HCT116 (cell line): ENCODE measurements at places on chromosomes 3 and 15. TPM values are rescaled to one million over a fixed set of nuclear protein-coding genes. Genes with fewer than 3 reads are reported as not detected.

DNA sequence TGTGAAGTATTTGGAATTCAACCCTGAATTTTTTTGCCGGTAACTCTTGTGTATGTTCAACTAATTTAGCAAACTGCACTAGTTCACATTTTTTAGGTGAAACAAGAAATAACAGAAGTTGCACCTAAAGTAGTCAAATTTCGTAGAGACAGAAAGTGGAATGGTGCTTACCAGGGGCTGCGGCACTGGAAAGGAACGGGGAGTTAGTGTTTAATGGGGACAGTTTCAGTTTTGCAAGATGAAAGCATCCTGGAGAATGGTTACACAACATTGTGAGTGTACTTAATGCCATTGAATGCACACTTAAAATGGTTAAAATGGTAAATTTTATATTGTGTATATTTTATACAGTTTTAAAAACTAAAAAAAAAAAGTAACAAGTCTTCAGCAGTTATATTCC, 27.4 kb downstream of the PPARG start:
- no peaks in the 10 kb centered on the region for H3K36me3 ChIP-seq
- H3K4me3 ChIP-seq: no peak overlapping the region

GRCh38 chr15:93974804-93975481, 256.4 kb upstream of the MCTP2 start:
- no peaks in the 10 kb centered on the region for H3K36me3 ChIP-seq
- peak; percentile 2 for DNase-seq

CD200 gene
- total RNA-seq: not detected

COPG1 gene
- total RNA-seq: 182 TPM

DNA sequence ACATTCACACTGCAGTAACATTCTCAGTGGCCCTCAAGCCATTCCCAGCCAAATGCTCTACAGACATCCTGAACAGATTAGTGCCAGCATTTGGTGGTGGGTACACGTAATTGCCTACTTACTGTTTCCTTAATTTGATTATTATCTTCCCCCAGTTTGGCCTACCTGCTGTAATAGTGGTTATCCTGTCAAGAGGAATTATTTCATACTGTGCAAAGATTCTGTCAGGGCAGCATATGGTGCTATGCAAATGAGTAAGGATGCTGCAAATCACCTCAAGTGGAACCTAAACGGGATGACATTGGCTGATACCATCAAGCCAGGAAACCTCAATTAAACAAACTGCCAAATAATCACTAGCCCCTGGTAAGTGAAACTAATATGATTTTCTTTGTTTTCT, 88.7 kb downstream of the SEMA6D start:
- DNase-seq: no peak
- no peaks in the 10 kb centered on the region for H3K4me1 ChIP-seq
- no peak overlapping the region for H3K4me3 ChIP-seq
- H3K36me3 ChIP-seq: no peaks in the 10 kb centered on the region
- no peaks in the 10 kb centered on the region for H3K27me3 ChIP-seq

GJD2 gene
- total RNA-seq: not detected

FOXB1 gene
- total RNA-seq: not detected

DNA sequence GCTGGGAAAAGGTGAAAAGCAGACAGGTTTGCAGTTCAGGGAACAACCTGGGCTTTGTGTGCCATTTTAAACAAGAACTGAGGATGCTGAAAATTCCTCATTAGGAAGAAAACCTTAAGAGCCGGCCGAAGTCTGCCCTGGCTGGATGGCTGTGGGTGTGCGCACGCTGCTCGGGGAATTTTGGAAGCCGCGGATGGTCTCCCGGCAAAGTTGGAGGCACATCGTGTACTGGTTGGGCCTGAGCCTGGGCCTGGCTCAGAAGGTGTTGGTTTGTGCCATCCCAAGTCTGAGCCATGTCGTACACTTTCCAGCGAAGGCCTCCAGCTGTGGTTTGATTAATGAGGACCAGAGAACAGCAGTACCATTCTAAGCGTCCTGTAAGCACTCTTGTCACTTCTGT, 188.2 kb downstream of the ATP10A start:
- H3K36me3 ChIP-seq: no peaks in the 10 kb centered on the region
- DNase-seq: no peak
- no peaks in the 10 kb centered on the region for H3K4me1 ChIP-seq
- H3K4me3 ChIP-seq: no peak overlapping the region
- H3K27ac ChIP-seq: no peak overlapping the region

ERICH6 gene
- not detected for total RNA-seq

KLF15 gene
- 3.3 TPM for total RNA-seq

DNA sequence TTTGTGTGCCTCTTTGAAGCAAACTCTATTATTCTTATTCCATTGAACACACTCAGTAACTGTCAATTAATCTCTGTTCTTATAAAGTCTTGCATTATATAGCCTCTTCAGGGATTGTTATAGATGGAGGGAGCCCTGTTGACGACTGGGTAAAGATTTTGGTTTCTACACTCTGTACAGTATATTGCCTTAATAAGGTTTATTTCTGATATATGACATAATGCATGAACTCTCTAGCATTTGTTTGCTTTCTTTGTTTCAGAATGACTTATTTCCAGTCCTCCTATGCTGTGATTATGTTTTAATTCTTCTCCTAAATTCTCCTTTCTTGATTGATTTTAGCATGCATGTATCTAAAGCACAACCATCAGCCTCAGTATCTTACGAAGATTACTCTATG, 494.9 kb downstream of the DIPK2A start:
- H3K36me3 ChIP-seq: no peaks in the 10 kb centered on the region
- H3K27ac ChIP-seq: no peak overlapping the region
- no peaks in the 10 kb centered on the region for H3K4me1 ChIP-seq
- no peaks in the 10 kb centered on the region for H3K27me3 ChIP-seq

DNA sequence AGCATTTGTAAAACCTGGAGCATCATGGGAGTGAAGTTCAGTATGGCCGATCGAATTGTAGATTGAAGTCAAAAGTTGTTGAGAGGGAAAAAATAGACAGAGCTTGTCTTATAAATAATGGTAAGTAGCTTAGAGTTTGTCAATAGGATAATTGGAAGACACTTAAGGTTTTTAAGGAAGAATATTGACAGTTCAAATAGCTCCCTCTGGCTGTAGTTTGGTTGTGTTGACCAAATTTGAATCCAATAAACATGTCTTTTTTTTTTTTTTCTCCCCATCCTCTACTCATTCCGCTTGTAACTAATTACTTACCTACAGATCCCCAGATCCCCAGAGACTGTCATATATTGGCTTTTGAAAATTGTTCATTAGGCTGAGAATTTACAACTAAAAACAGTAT, 677.0 kb downstream of the AGBL1 start:
- no peaks in the 10 kb centered on the region for H3K4me1 ChIP-seq
- H3K27me3 ChIP-seq: no peaks in the 10 kb centered on the region
- H3K27ac ChIP-seq: no peak overlapping the region
- no peak for DNase-seq
- no peak overlapping the region for H3K4me3 ChIP-seq
- no peaks in the 10 kb centered on the region for H3K36me3 ChIP-seq

DNA sequence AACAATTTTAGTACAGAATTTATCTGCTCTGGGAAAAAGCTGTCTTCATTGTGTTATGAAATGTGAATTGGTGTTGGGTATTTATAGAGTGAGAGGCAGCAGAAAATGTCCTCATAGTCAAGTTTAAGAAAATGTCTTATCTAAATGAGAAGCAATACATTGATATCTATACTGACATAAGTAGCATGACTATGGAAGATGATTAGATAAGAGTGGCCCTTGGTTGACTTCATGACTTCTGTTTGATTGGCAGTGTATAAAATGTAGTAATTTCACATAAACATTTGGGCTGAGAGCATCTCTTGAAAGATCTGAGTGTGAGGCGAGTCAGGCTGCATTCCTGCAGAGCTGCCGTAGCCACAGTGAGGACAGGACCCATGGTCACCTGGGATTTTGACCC, 19.4 kb downstream of the MCTP2 start:
- H3K27me3 ChIP-seq: no peaks in the 10 kb centered on the region
- H3K36me3 ChIP-seq: no peaks in the 10 kb centered on the region

GRCh38 chr15:34714476-34715121, 40.2 kb downstream of the GJD2 start:
- peaks cover 72% of the 10 kb centered on the region for H3K27me3 ChIP-seq
- no peak for DNase-seq
- H3K27ac ChIP-seq: no peak overlapping the region
- no peaks in the 10 kb centered on the region for H3K36me3 ChIP-seq
- no peaks in the 10 kb centered on the region for H3K4me1 ChIP-seq

LPP gene
- total RNA-seq: 54.0 TPM

DNA sequence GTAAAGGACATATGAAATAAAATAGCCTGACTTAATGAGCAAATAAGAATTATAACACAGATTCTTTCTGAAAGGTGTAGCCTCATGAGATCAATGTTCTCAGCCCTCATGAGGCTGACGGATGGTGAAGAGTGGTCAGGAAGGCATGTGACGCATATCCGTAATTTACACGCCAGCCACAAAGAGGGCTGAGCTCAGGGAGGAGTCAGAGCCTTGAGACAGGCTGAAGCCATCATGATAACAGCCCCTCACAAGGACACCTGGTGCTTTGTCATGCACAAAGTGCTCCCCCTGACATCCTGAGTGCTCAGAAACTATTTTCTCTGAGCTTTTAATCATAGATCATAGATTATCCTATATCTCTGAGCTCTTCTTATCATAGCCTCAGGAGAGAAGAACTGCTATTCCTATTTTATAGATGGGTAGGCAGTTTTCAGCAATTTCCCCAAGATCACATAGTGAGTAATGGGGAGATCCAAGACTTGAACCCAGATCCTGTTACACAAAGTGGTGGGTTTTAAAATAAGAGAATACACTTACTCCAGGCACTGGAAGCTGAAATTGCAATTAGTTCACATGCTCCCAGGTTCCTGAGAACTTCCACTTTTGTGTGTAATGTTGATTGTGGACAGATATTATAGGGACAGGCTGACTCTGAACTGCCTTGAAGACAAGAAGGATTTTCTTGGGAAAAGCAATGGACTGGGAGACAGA, 267.1 kb downstream of the RPLP1 start:
- H3K36me3 ChIP-seq: no peaks in the 10 kb centered on the region
- H3K4me3 ChIP-seq: no peak overlapping the region
- peaks cover 5% of the 10 kb centered on the region; the same call in 1 of the 2 replicates for H3K27me3 ChIP-seq
- no peak for DNase-seq
- no peaks in the 10 kb centered on the region for H3K4me1 ChIP-seq
- no peak overlapping the region for H3K27ac ChIP-seq

DAZL gene
- total RNA-seq: not detected

SUMF1 gene
- total RNA-seq: 26.6 TPM

RPUSD3 gene
- 58.0 TPM for total RNA-seq

CEMIP gene
- 3.5 TPM for total RNA-seq

DNA sequence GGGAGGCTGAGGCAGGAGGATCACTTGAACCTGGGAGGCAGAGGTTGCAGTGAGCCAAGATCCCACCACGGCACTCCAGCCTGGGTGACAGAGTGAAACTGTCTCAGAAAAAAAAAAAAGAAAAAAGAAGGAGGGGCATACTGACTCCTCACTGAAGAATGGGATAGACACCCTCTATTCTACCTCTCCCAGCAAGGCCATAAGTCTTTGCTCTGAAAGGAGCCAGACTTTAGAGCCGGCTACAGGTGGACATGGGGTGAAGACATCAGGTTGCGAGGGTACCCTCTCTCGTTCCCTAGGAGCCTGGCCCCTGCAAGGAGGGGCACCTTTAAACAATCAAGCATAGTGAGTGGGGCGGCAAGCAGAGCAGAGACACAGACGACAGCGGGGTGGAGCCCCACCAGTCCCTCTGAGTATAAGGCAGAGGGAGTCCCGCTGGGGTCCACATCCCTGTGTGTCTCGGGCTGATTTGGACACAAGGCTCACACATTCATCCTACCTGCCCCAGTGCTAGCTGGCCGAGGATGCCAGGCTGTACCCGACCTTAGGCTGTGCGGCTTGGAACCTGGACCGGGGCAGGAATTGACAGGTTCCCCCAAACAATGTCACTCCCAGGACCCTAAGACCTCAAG, 1.1 kb downstream of the GRAMD2A start:
- peaks cover 32% of the 10 kb centered on the region for H3K4me1 ChIP-seq
- H3K27me3 ChIP-seq: no peaks in the 10 kb centered on the region
- H3K27ac ChIP-seq: peak overlapping the region; percentile 63
- peaks cover 23% of the 10 kb centered on the region; the same call in 1 of the 2 replicates for H3K36me3 ChIP-seq

GABRR3 gene
- total RNA-seq: not detected

DNA sequence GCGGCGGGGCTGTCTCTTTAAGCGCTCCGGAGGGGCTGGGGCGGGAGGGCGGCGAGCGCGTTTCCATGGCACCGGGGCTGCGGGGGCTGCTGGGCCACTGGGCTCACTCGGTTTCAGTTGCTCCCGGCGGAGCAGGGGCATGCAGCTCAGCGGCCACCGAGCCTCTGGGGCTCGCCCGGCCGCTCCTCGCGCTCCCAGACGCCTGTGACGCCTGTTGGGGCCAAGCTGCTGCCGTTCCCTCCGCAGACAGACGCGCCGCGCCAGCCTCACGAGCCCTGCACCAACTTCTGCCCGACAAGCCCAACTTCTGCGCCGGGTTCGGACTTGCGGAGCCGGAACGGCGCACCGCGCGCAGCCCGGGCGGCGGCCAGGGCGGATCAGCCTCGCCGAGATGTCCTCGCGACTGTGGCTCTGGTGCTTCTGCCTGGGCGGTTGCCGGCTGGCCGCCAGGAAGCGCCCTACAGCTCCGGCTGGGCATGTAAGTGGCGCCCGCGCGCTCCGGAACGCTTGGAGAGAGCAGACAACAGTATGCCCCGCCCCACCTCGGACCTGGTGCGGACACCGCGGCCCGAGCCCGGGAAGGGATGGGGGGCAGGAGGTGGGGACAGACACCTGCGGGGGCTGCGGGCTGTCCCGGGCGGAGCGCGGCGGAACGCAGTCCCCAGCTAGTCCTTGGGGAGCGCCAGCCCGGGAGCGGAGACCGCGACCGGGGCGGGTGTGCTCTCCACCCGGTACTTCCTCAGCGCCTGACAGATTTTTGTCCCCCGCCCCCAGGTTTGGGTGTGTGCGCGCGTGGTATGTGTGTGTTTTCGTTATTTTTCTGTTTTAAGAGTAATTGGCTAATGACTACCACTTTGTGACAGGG, 154.1 kb upstream of the GOLIM4 start:
- H3K36me3 ChIP-seq: no peaks in the 10 kb centered on the region
- no peaks in the 10 kb centered on the region for H3K4me1 ChIP-seq
- H3K4me3 ChIP-seq: peak overlapping the region; percentile 36
- peak overlapping the region; percentile 38; the same call in 1 of the 2 replicates for H3K27ac ChIP-seq

KLHL6 gene
- 0.15 TPM for total RNA-seq

DNA sequence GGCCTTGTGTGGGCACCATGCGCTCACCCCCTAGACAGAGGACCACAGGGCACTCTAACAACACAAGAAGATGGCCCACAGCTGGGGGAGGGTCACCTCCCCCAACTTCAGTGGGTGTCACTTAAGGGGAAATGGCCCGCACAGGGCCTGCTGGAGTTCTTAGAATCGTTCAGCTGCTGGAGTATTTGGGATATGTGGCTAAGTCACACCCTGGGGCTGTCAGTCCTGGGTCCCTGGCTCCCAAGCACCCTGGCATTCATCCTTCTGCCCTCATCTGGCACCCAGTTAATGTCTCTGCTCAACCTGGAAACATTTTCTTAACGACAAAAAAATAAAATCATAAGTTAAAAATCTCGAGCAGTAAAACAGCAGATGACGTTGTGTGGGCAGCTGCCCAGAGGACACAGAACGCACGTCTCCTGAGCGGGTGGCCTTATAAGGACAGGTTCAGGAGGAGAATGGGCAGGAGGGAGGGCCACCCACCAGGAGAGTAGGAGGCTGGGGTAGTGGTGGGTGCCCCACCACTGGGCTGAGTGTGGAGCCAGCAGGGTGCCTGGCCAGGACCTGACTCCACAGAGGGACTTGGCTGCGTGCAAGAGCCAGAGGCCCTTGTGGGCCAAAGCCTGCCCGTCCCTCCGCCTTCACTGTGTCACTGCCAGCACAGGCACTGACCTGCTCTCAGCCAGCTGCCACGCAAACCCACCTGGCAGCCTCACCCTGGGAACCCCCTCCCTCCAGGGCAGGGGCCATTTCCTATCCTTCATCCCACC, 11.5 kb downstream of the KBTBD13 start:
- no peaks in the 10 kb centered on the region for H3K36me3 ChIP-seq
- no peaks in the 10 kb centered on the region for H3K4me1 ChIP-seq
- DNase-seq: no peak
- no peak overlapping the region for H3K27ac ChIP-seq
